ENCODE measurements at places on chromosomes 3 and 15. TPM values are rescaled to one million over a fixed set of nuclear protein-coding genes. Genes with fewer than 3 reads are reported as not detected.

Gene ARID3B
- total RNA-seq = 31.1 TPM

DNA sequence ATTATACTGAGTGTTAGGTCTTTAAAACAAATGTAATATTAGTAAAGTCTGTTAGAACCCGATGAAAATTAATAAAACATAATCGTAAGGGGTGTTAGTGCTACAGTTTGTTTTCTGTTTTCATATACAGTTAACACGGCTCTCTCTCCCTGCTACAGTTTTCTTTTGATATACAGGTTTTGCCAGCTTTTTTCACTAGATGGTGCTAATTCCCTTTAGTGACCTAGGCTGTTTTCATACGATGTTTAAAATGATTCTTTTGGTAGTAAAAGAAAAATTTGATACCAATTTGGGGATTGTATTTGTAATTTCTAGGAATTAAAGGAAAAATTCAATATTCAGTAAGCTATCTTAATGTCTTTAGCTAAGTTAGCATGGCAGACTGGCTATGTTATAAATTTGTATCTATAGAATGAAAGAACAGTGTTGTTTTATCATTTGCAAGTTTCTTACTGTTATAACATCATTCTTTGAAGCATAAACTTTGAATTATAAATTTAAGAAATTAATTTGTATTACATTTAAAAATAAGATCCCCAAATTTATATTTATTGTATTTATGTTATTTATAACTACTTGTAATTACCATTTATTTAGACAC lies 11.5 kb downstream of the APH1B start:
- H3K4me1 ChIP-seq = peaks cover 4% of the 10 kb centered on the region
- H3K27me3 ChIP-seq = no peaks in the 10 kb centered on the region
- peak; percentile 73 for DNase-seq
- H3K27ac ChIP-seq = no peak overlapping the region
- no peak overlapping the region for H3K4me3 ChIP-seq
- H3K36me3 ChIP-seq = peaks cover 9% of the 10 kb centered on the region

GRCh38 chr3:126486360-126486847 lies 10.7 kb upstream of the ZXDC start:
- no peaks in the 10 kb centered on the region for H3K36me3 ChIP-seq
- H3K4me1 ChIP-seq = peaks cover 10% of the 10 kb centered on the region
- peak overlapping the region; percentile 74 for H3K27ac ChIP-seq
- H3K27me3 ChIP-seq = no peaks in the 10 kb centered on the region

GRCh38 chr3:67090474-67090873 lies 92.4 kb downstream of the KBTBD8 start:
- peaks cover 2% of the 10 kb centered on the region for H3K4me1 ChIP-seq
- no peak for DNase-seq
- H3K36me3 ChIP-seq = no peaks in the 10 kb centered on the region
- H3K27ac ChIP-seq = no peak overlapping the region
- peaks cover 2% of the 10 kb centered on the region for H3K27me3 ChIP-seq

GRCh38 chr3:195738274-195739044 lies 17.7 kb downstream of the MUC20 start:
- no peaks in the 10 kb centered on the region for H3K36me3 ChIP-seq
- no peaks in the 10 kb centered on the region for H3K4me1 ChIP-seq
- no peak overlapping the region for H3K4me3 ChIP-seq
- H3K27me3 ChIP-seq = no peaks in the 10 kb centered on the region

DNA sequence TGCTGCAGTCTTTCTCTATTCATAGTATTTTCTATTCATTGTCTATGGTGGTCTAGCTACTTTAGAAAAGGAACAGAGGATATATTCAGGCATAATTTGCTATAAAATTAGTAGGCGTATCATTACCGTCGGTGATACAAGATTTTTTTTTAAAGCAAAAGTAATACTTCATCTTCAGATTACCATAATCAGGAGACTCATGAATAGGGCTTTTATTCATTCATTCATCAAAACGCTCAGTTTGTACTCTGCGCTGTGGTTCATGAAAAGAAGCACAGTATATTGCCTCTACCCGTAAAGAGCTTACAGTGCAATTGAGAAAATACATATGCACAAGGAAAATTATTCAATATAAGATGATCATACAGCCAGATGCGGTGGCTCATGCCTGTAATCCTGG lies 136.7 kb upstream of the CHRM5 start:
- H3K36me3 ChIP-seq = no peaks in the 10 kb centered on the region
- no peaks in the 10 kb centered on the region for H3K4me1 ChIP-seq
- no peak overlapping the region for H3K4me3 ChIP-seq
- no peak for DNase-seq

- H3K27me3 ChIP-seq = no peaks in the 10 kb centered on the region
- DNase-seq = no peak
- H3K36me3 ChIP-seq = no peaks in the 10 kb centered on the region
- H3K27ac ChIP-seq = no peak overlapping the region
Measured at GRCh38 chr15:81334768-81335435, 11.0 kb upstream of the STARD5 start.

DNA sequence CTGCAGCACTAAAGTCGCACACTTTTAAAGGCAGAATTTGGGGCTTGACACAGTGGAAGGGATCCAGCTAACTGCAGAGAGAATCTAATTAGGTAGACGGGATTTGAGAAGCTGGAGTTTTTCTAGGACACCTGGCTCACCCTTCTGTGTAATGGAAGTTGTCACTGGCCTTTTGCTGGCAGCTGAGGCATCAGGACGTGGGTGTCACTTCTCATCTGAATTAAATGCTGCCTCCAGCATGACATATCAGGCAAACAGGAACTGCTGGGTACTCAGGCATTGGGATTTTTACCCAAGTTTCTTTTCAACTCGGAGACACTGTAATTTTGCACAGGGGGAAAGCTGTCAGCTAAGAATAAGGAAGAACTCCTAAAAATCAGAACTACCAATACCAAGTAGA lies 861.9 kb upstream of the ARPP21 start:
- H3K27ac ChIP-seq = no peak overlapping the region
- no peak for DNase-seq
- H3K27me3 ChIP-seq = no peaks in the 10 kb centered on the region
- no peaks in the 10 kb centered on the region for H3K4me1 ChIP-seq
- H3K36me3 ChIP-seq = no peaks in the 10 kb centered on the region

- no peak for DNase-seq
- H3K4me1 ChIP-seq = peaks cover 10% of the 10 kb centered on the region
- H3K27ac ChIP-seq = no peak overlapping the region
- peaks cover 16% of the 10 kb centered on the region for H3K36me3 ChIP-seq
Measured at GRCh38 chr3:56838448-56838847, 36.7 kb upstream of the ARHGEF3 start.

- no peaks in the 10 kb centered on the region for H3K27me3 ChIP-seq
- H3K4me1 ChIP-seq = no peaks in the 10 kb centered on the region
- no peak overlapping the region for H3K27ac ChIP-seq
- H3K36me3 ChIP-seq = no peaks in the 10 kb centered on the region
Measured at GRCh38 chr3:114645392-114645791, 351.6 kb downstream of the TIGIT start.

GRCh38 chr15:38369936-38370478 lies 83.9 kb upstream of the FAM98B start:
- no peaks in the 10 kb centered on the region for H3K4me1 ChIP-seq
- no peak overlapping the region for H3K4me3 ChIP-seq
- H3K27ac ChIP-seq = no peak overlapping the region
- DNase-seq = no peak
- no peaks in the 10 kb centered on the region for H3K36me3 ChIP-seq
- H3K27me3 ChIP-seq = peaks cover 13% of the 10 kb centered on the region

GRCh38 chr3:13022348-13023234 lies 50.6 kb downstream of the IQSEC1 start:
- peaks cover 10% of the 10 kb centered on the region for H3K4me1 ChIP-seq
- H3K36me3 ChIP-seq = no peaks in the 10 kb centered on the region

GRCh38 chr15:83695246-83695645 lies 41.3 kb downstream of the ADAMTSL3 start:
- no peak overlapping the region for H3K4me3 ChIP-seq
- no peak for DNase-seq
- no peak overlapping the region for H3K27ac ChIP-seq

DNA sequence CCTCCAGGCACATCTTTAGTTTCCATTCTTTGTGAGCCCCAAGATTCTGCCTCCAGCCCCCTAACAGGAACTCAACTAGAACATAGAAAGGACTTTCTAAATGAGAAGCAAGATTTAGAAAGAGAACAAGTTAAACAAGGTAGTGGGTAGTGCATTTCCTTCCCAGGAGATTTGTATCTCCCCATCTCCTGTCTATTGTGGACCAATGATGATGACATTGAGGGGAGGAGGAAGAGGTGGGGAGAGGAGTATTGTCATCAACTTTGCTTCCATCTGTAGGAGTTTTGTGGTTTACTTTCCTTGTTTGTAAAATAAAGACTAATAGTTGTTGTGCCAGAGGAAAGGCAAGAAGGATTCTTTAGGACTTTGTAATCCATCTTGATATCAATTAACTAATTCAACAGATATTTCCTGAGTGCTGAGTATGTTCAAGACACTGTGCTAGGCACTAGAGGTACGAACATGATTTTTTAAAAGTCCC lies 235.3 kb upstream of the ROPN1 start:
- H3K27me3 ChIP-seq = peaks cover 2% of the 10 kb centered on the region
- H3K4me3 ChIP-seq = no peak overlapping the region
- DNase-seq = no peak
- H3K36me3 ChIP-seq = no peaks in the 10 kb centered on the region
- no peaks in the 10 kb centered on the region for H3K4me1 ChIP-seq

Data from activated CD4-positive, alpha-beta T cell treated with anti-CD3 and anti-CD28 coated beads, Interleukin-2, amount 10 ng/mL, durations not matched to agents 24 days and 14 days (primary cell).